Effector CD8-positive, alpha-beta T cell (primary cell): ENCODE measurements at places on chromosomes 11 and 22.

DNA sequence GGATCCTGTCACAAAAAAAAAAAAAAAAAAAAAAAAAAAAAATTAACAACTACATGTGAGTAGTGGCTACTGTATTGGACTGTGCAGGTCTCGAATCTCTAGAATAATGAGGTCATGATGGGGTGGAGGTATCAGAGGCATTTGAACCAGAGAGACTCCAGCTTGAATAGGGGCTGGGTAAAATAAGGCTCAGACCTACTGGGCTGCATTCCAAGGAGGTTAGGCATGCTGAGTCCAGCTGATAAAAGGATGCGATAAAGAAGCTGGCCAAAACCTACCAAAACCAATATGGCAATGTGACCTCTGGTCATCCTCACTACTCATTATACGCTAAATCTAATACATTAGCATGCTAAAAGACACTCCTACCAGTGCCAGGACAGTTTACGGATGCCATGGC, 5.9 kb upstream of the PACSIN3 start:
- no peak for DNase-seq

GRCh38 chr22:37703906-37704305, 7.1 kb downstream of the TRIOBP start:
- DNase-seq = no peak

DNA sequence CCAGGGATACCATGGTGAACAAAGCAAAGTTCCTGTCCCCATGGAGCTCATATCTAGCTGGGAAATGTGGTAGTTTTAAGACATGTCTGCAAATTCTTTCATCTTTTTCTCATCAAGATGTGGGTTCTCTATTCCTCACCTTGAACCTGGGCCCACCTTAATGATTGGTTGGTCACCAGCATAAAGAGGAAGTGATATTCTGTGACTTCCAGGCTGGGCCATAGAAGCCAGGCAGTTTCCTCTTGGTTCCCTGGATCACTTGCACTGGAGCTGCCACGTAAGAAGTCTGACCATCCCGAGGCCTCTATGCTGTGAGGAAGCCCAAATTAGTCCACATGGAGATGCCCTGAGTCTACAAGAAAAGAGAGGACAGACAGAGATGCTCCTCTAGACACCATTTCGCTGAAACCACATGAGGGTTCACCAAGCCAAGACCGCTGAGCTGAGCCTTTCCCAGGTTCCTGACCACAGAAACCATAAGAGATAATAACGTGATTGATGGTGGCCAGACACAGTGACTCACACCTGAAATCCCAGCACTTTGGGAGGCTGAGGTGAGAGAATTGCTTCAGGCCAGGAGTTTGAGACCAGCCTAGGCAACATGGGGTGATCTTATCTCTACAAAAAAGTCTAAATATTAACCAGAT, 119.5 kb upstream of the ISX start:
- no peak for DNase-seq

- DNase-seq = no peak
Observed at GRCh38 chr11:133669371-133670053, 137.2 kb upstream of the OPCML start.

GRCh38 chr11:77095551-77096490, 6.8 kb upstream of the OMP start:
- no peak for DNase-seq

DNA sequence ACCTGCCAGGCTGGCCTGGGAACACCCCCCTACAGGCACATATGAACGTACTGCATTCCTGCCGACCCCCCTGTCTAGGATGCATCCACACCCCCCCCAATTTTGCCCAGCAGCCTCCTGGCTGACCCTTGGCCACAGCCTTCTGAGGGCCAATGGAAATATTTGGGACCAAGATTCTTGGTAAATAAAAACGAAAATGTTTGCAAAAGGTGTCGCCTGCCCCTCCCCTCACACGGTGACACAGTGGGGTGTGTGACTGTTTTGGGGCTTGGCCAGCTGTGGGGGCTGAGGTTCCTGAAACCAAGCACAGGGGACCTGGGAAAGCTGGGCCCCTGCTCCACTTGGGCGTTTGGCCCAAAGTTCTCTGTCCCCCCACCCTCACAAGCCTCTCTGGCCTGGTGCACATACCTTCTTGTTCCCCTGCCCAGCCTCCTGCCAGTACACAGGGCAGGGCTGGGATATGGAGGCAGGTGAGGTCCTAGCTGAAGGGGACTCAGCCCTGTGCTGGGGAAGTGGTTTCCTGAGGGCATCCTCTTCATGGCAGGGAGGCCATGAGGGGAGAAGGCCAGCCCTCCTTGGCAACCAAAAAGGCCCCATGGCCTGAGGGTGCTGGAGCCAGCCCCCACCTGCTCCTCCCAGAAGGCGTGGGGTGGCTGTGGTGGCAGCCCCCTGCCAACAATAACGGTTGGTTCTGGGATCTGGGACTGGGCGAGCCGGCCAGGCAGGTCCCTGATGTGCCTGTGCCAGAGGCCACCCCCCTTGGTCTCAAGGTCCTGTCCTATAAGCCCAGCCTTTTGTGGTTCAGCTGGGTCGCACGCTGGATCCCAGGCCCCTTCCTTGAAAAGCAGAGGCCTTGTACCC, 2.1 kb upstream of the CRACR2B start:
- DNase-seq = no peak

GRCh38 chr22:38623351-38623750, 32.8 kb downstream of the FAM227A start:
- no peak for DNase-seq

GRCh38 chr22:23072077-23072910, 2.0 kb downstream of the GNAZ start:
- DNase-seq = no peak

- DNase-seq = no peak
Observed at GRCh38 chr11:45159781-45160365, 13.4 kb downstream of the PRDM11 start.

DNA sequence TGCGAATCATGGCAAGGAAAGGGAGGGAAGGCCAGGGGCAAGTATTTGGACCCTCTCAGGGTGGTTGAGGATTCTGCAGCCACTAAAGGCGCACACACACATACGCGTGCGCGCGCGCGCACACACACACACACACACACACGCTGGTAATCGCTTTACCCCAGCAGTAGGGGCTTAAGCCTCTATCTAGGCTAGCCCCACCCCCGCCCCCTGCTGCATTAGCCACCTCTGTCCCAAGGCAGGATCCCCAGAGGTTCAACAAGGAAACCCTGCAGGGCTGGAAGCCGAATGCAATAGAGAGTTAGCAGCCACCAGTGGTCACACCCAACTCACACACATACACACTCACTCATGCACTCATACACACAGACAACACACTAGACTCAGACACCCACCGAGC, 28.6 kb upstream of the ELFN2 start:
- DNase-seq = no peak

DNA sequence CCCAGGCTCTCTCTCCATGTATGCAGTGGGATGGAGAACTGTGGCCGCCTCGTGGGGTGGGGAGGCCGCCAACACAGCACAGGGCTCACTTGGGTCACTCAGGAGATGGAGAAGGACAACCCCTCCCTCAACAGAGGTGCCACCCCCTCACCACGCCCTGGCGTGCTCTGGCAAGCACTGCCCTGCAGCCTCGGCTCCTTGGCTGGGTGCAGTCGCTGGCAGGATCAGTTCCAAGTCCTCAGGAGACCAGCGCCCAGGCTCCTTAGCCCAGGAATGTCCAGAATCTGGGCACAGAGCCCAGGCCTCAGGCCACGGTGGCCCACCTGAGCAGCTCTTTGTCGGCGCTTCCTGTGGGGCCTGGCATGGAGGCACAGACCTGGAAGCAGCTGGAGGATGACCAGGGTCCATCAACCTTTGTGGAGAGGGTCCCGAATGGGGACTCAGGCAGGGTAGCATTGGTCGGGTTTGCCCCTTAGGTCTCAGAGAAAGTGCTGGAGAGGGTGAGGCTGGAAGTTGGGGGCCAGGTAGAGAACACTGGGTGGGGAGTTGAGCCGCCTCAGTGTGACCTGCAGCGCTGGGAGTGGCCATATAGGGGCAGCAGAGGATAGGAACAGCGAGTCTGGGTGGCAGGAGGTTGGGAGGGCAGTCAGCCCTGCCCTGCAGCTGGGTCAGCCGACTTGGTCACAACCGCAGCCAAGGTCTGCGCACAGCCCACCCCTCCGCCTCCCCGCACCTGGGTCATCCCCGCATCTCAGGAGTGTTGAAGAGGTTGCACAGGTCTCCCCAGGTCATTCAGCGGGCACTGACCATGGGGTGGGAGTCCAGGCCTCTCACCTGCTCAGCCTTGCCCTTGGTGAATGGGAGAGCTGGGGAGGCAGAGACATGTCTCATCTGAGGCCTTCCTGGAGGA, 8.2 kb downstream of the SUSD2 start:
- no peak for DNase-seq

DNA sequence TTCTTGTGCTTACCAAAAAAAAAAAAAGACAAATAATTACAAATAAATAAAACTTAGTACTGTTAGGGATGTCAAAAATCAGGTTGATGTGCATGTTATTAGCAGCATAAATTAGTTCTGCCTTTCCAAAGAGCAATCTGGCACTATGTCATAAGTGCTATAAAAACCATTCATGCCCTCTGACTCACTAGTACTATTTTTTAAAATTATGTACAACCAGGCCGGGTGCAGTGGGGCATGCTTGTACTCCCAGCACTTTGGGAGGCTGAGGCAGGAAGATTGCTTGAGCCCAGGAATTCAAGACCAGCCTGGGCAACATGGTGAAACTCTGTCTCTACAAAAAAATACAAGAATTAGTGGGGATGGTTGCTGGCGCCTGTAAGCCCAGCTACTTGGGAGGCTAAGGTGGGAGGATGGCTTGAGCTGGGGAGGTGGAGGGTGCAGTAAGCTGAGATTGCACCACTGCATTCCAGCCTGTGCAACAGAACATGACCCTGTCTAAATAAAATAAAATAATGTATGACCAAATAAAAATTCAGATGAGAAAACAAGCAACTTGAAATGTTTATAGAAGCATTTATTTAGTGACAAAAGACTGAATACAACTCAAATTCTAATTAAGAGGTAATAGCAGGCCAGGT, 25.3 kb downstream of the UEVLD start:
- DNase-seq = no peak

DNA sequence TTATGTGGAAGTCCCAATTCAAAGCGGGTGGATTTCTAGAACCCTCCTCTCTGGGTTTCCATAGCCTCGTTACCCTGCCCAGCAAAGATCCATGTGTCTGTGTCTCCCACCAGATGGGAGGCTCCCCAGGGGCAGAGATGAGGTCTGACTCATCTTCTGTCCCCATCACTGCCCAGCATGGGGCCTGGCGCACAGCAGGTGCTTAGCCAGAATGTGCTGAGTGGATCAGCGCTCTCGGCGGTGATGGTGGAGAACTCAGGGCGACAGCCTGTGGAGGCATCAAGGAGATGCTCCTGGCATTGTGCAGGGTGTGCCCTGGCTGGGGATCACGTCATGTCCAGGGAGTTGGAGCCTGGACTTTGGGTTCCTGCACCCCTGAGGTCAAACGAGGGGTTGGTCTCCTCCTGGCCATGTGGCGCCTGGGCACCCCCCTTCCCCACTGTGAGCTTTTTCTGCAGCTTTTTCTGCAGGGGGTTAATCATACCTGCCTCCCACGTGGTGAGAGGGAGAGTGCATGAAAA, 46.1 kb upstream of the RFPL3 start:
- DNase-seq = no peak

- no peak for DNase-seq
Observed at GRCh38 chr22:43862074-43862881, at the start of gene SULT4A1. SULT4A1 (minus strand) TSS chr22:43862513; CDS start chr22:43862382, 131 bp downstream.

DNA sequence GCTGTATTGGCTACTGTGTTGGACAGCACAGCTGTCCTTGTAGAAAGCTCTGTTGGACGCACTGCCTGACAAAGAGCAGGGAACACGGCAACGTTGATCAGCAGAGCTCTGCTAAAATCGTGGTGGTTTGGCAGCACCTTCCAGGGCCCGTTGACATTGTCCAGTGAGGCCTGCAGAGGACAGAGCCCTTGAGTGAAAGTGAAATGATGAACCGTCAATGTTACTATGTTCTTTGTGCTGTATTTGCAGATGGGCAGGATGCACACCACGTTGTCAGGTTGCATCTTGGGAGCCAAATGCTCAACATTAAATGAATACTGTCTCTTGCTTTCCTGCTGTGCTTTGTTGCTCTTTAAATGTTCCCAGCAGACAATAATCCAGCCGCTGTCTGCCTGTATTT, 69.7 kb downstream of the NELL1 start:
- no peak for DNase-seq

GRCh38 chr11:91446267-91446666, 778.4 kb upstream of the FAT3 start:
- no peak for DNase-seq

GRCh38 chr11:18461909-18462308, 6.3 kb downstream of the LDHAL6A start:
- no peak for DNase-seq

DNA sequence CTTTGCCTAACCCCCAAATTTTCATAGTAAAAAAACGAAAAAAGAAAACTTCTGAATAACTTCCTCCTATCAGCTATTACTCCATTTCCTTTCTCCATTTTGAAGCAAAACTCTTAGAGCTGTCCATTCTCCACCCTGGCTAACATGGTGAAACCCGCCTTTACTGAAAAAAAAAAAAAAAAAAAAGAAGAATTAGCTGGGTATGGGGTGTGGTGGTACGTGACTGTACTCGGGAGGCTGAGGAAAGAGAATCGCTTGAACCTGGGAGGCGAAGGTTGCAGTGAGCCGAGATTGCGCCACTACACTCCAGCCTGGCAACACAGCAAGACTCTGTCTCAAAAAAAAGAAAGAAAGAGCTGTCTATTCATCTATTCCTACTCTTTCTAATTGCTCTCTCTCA, 11.3 kb upstream of the NXF1 start:
- DNase-seq = no peak

DNA sequence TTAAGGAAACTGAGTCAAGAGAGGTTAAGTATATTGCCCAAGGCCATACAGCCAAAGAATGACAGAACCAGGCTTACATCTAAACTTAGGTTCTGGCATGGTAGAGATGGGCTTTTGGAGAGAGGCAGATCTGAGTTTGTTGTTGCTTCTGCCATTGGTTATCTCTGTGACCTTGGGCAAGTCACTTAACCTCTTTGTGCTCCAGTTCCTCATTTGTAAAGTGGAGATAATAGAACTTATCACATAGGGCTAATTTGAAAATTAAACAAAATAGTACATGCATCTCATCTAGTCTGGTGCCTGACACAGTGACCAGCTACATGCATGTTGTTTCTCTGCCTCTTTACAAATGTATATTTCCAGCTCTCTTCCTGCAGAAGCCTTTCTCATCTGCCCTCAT, 47.0 kb upstream of the PLET1 start:
- no peak for DNase-seq
